ENCODE measurements at places on chromosomes 1 and 21. TPM values are rescaled to one million over a fixed set of nuclear protein-coding genes. Genes with fewer than 3 reads are reported as not detected.

- H3K36me3 ChIP-seq = no peaks in the 10 kb centered on the region
- H3K4me1 ChIP-seq = peaks cover 5% of the 10 kb centered on the region
- DNase-seq = no peak
- H3K27ac ChIP-seq = no peak overlapping the region
- H3K27me3 ChIP-seq = peaks cover 3% of the 10 kb centered on the region
Measured at GRCh38 chr21:29078869-29079767, 5.7 kb upstream of the CCT8 start.

DNA sequence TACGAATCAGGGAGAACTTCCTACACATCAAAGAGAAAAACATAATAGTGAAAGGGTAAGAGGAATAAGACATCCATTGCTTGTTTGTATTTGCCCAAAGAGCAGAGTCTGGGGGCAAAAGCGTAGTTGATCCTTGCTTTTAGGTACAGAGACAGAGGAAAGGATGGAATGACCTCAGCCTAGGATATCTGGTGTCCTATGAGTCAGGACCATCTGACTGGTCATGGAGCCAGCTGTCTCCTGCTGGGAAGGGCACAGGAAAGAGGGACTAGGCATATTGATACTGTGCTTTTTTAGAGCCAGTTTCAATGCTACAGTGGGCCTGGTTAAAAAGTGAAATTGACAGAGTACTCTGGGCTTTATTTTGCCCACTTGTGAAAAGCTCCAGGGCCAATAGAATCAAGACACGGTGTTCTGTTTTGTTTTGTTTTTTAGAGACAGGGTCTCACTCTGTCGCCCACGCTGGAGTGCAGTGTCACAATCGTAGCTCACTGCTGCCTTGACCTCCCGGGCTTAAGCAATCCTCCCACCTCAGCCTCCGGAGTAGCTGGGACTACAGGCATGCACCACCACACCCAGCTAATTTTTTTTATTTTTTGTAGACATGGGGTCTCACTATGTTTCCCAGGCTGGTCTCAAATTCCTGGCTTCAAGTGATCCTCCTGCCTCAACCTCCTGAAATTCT, 3.2 kb downstream of the PLEKHO1 start:
- H3K27ac ChIP-seq = peak overlapping the region; percentile 38
- H3K27me3 ChIP-seq = no peaks in the 10 kb centered on the region
- no peak for DNase-seq
- peaks cover 43% of the 10 kb centered on the region for H3K4me1 ChIP-seq
- H3K4me3 ChIP-seq = peak overlapping the region; percentile 36

DNA sequence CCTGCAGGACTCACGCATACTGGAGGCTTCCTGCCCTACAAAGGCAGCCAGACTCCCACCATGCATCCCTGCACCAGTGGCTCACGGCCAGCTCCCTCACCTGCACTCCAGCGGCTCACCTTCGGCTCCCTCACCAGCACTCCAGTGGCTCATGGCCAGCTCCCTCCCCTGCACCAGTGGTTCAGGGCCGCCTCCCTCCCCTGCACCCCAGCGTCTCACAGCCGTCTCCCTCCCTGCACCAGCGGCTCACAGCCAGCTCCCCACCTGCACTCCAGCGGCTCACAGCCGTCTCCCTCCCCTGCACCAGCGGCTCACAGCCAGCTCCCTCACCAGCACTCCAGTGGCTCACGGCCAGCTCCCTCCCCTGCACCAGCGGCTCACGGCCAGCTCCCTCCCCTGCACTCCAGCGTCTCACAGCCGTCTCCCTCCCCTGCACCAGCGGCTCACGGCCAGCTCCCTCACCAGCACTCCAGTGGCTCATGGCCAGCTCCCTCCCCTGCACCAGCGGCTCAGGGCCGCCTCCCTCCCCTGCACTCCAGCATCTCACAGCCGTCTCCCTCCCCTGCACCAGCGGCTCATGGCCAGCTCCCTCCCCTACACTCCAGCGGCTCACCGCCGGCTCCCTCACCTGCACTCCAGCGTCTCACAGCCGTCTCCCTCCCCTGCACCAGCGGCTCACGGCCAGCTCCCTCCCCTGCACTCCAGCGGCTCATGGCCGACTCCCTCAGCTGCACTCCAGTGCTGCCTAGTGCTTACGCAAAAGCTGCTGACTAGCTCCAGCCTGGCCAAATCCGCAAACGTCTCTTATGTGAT, 324.5 kb downstream of the NPHP4 start:
- no peak for DNase-seq
- no peak overlapping the region for H3K4me3 ChIP-seq
- no peaks in the 10 kb centered on the region for H3K36me3 ChIP-seq
- H3K27ac ChIP-seq = no peak overlapping the region

DNA sequence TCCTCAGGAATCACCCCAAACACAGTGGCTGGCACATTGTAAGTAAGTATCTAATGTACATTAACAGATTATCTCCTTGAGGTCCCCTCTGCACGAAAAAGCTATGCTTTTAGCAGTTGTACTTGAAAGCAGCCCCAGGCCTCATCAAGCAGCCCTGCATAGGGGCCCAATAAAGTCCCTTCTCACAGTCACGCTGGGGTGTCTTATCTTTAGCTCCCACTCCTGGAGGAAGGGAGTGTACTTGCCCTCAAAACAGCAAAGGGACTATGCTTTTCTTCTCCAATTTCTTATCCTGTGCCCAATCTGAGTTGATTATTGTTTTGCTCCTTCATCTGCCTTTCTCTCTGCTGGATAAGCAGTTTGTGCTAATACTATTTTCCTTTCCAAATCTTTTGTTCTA, 168.8 kb upstream of the PLXNA2 start:
- H3K27me3 ChIP-seq = peaks cover 3% of the 10 kb centered on the region
- H3K27ac ChIP-seq = no peak overlapping the region
- DNase-seq = no peak
- H3K36me3 ChIP-seq = no peaks in the 10 kb centered on the region
- H3K4me1 ChIP-seq = no peaks in the 10 kb centered on the region

GRCh38 chr1:172289448-172289847, 131.0 kb upstream of the C1orf105 start:
- no peak overlapping the region for H3K4me3 ChIP-seq
- no peaks in the 10 kb centered on the region for H3K36me3 ChIP-seq
- H3K27ac ChIP-seq = no peak overlapping the region
- no peaks in the 10 kb centered on the region for H3K27me3 ChIP-seq
- H3K4me1 ChIP-seq = peaks cover 50% of the 10 kb centered on the region

- peaks cover 6% of the 10 kb centered on the region for H3K27me3 ChIP-seq
- DNase-seq = peak; percentile 60
- H3K4me3 ChIP-seq = no peak overlapping the region
- H3K36me3 ChIP-seq = no peaks in the 10 kb centered on the region
- H3K4me1 ChIP-seq = no peaks in the 10 kb centered on the region
Measured at GRCh38 chr1:204928671-204929486, 58.2 kb downstream of the NFASC start.

DNA sequence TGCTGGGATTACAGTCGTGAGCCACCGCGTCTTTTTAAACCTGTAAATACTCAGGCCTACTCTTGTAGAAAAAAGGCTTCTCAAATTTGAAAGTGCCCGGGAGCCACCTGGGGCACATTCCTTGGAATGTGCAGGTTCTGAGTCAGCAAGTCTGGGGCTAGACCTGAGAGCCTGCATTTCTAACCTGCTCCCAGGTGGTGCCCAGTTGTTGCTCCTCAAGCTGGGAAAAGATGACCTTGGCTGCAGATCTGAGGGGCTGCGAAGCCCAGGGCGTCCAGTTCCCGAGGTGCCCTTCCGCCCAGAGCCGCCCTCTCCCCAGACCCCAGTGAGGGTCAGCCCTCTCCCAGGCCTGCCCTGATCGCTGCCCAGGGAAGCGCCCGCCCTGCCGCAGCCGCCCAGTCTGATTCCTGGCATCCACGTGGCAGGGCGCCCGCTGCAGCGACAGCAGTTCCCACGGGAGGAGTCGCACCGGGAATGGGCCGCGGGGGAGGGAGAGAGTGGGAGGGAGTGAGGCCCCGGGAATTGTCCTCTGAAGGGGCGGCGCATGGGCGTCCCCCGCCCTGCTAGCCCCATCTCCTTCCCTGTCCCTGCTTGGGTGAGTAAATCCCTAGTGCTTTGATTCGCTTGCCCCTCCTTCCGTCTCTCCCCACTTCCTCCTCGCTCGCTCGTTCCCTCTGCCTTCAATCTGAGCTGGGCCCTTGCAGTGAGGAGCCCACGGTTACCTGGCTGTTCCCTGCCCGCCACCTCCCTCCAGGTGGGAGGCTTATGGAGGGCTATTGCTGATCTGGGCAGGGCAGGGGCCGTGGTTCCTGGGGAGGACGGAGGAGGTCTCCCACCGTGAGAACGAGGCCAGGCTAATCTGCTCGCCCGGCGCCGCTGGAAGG, 18.8 kb upstream of the TENT5B start:
- no peak for DNase-seq
- peaks cover 24% of the 10 kb centered on the region for H3K4me1 ChIP-seq
- no peaks in the 10 kb centered on the region for H3K27me3 ChIP-seq
- H3K27ac ChIP-seq = peak overlapping the region; percentile 52

DNA sequence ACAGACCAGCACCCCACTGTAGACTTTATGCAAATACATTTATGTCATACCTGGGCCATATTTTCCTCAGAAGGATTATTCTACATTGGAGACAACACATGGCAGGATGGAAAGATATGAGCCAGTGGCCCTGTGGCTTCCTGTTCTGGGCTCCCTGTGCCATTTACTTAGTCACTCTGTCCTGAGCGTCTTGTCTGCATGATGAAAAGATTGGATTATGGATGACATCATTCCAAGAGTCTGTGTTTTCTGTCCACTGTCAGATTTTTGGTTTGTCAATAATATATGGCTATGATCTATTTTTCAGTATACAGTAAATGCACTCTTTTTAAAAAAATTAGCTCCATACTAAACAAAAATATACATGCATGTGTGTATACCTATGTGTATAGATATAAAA, 30.8 kb downstream of the IGSF5 start:
- no peak overlapping the region for H3K4me3 ChIP-seq
- no peak for DNase-seq
- no peaks in the 10 kb centered on the region for H3K4me1 ChIP-seq
- no peak overlapping the region for H3K27ac ChIP-seq

GRCh38 chr1:6923955-6924881, 139.0 kb downstream of the CAMTA1 start:
- no peak overlapping the region for H3K4me3 ChIP-seq
- peaks cover 8% of the 10 kb centered on the region for H3K4me1 ChIP-seq
- DNase-seq = no peak
- H3K27me3 ChIP-seq = peaks cover 13% of the 10 kb centered on the region
- H3K27ac ChIP-seq = no peak overlapping the region
- H3K36me3 ChIP-seq = no peaks in the 10 kb centered on the region

- H3K27ac ChIP-seq = no peak overlapping the region
- DNase-seq = no peak
- no peak overlapping the region for H3K4me3 ChIP-seq
- H3K27me3 ChIP-seq = peaks cover 94% of the 10 kb centered on the region
- peaks cover 3% of the 10 kb centered on the region for H3K36me3 ChIP-seq
Measured at GRCh38 chr1:197921235-197922069, 4.3 kb downstream of the LHX9 start.

DNA sequence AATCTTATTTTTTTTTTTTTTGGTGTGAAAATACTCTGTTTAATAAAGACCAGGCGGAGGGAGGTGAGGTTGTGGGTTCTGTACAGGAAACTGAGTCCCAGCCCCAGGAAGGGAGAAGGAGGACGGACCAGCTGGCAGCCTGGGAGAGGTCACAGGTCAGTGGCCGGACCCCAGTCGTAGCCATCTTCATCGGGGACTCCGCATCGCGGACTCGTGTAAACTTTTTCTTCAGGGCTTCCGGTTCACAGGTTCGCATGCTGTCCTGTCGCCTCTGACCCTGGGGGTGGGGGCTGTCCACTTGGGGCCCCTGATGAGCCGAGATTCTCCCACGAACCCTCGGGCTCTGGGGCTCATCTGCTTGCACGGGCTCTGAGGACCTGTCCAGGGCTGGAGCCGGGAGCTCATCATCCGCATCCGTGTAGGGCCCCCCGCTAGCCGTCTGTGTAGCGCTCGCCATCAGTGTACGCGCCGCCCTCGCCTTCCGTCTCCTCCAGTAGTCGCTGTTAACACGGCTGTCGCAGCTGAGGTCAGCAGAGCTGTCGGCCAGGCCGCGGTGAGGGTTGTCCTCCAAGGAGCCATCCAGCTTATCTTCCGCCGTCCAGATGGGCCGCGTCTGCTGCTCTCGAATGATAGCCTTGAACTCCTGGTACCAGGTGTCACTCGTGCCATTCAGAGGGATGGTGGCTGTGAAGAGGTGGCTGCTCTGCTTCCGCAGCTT, 975.7 kb upstream of the PRMT6 start:
- no peak for DNase-seq
- H3K27me3 ChIP-seq = no peaks in the 10 kb centered on the region
- H3K36me3 ChIP-seq = no peaks in the 10 kb centered on the region
- no peaks in the 10 kb centered on the region for H3K4me1 ChIP-seq

DNA sequence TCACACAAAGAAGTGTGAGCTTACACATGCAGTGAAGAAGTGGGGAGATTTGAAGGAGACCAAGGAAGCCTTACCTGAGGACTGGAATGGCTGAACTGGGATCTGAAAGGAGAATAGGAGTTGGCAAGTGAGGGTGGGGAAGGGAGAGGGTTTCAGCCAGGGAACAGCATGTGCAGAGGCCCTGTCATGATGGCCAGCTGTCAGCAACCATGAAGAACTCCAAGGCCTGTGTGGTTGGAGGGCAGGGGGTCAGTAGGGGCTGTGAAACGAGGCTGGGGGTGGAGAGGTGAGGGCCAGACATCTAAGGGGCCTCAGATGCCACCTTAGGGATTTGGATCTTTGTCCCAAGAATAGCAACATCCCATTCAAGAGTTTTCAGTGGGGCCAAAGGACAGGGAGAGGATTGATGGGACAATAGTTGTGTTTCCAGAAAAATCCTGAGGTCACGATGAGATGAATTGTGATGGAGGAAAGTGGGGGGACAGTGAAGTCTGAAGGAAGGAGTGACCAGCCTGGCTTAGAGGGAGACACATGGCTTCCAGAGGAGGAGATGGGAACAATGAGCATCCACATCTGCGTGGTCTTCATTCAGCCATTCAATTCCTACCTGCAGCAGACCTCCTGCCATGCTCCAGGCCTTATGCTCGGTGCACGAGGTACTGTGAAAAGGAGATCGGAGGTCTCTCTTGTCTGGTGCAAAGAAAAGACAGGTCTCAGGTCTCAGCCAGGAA, 187.6 kb downstream of the MATN1 start:
- H3K27ac ChIP-seq = no peak overlapping the region
- no peaks in the 10 kb centered on the region for H3K27me3 ChIP-seq
- H3K4me3 ChIP-seq = no peak overlapping the region
- H3K4me1 ChIP-seq = no peaks in the 10 kb centered on the region

- H3K27me3 ChIP-seq = peaks cover 6% of the 10 kb centered on the region
- H3K27ac ChIP-seq = no peak overlapping the region
- H3K4me3 ChIP-seq = no peak overlapping the region
- no peak for DNase-seq
- H3K4me1 ChIP-seq = peaks cover 5% of the 10 kb centered on the region
Measured at GRCh38 chr1:17258116-17258757, 9.3 kb downstream of the PADI3 start.

GRCh38 chr1:114956570-114956969, 73.1 kb upstream of the TSHB start:
- peaks cover 38% of the 10 kb centered on the region for H3K27me3 ChIP-seq
- no peak overlapping the region for H3K27ac ChIP-seq
- H3K4me1 ChIP-seq = no peaks in the 10 kb centered on the region
- H3K4me3 ChIP-seq = no peak overlapping the region
- DNase-seq = no peak

Gene CELA3A
- not detected for total RNA-seq

Gene RGS13
- not detected for total RNA-seq

Gene PIGV
- 14.2 TPM for total RNA-seq

Gene POFUT2
- 62.7 TPM for total RNA-seq

Gene ELF3
- 0.56 TPM for total RNA-seq

Gene LCK
- total RNA-seq = not detected
